ENCODE measurements at places on chromosomes 7 and 10. TPM values are rescaled to one million over a fixed set of nuclear protein-coding genes. Genes with fewer than 3 reads are reported as not detected.

DNA sequence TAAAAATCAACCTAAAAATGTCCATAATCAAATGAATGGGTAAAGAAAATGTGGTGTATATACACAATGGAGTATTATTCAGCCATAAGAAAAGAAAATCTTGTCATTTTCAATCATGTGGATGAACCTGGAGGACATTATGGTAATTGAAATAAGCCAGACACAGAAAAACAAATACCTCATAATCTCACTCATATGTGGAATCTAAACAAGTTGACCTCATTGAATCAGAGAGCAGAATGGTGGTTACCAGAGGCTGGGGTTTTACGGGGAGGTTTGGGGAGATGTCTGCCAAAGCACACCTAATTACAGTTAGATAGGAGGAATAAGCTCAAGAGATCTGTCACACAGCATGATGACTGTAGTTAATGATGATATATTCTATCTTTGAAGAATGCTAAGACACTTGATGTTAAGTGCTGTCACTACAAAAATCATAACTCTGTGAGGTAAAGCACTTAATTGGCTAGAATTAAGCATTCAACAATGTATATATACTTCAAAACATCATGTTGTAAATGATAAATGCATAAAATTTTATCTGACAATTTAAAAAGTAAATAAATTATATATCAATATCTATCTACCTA, 39.1 kb upstream of the TNPO3 start:
- no peak for DNase-seq
- H3K4me1 ChIP-seq, result peaks cover 13% of the 10 kb centered on the region
- H3K27me3 ChIP-seq, result peaks cover 29% of the 10 kb centered on the region

DNA sequence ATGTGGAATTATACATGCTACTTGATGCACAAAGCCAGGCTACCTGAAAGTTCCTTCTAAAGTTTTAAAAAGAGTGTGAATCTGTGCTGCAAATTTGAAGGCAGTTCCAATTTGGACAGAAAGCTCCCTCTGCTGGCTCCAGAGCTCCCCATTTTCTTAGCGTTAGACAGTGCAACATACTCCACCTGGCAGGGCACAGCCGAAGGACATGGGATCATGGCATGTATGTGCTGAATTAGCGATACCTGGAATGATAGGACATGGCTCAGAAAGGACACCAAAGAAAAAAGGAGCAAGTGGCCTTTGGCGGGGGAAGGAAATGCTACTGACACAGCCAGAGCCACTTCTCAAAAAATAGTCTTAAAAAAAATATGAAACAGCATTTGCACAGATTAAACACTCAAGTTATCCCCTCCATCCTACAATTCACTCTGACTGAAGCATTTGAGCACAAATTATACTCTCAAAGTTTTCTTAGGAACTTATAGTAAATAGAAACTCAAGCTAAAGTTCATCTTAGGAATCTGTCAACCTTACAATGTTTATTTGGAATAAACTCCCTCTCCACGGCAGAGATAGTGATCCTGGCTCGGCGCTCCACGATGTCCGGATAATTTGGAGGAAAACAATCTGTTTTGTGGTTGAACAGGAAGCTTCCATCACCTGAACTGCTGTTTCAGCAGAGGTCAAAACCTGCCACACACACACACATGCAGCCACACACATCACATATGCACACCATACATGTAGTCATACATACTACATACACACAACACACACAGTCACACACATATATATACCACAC, 80.0 kb downstream of the C7orf25 start:
- H3K36me3 ChIP-seq, result no peaks in the 10 kb centered on the region
- peaks cover 11% of the 10 kb centered on the region for H3K27me3 ChIP-seq
- no peak overlapping the region for H3K27ac ChIP-seq

GRCh38 chr10:112232670-112233069, 49.1 kb upstream of the GPAM start:
- no peak overlapping the region for H3K27ac ChIP-seq
- no peak for DNase-seq
- no peaks in the 10 kb centered on the region for H3K36me3 ChIP-seq
- H3K4me3 ChIP-seq, result no peak overlapping the region

Gene STOX1
- total RNA-seq, result 0.06 TPM

Gene LRRTM3
- total RNA-seq, result not detected
